ENCODE measurements at places on chromosomes 5 and 9.

DNA sequence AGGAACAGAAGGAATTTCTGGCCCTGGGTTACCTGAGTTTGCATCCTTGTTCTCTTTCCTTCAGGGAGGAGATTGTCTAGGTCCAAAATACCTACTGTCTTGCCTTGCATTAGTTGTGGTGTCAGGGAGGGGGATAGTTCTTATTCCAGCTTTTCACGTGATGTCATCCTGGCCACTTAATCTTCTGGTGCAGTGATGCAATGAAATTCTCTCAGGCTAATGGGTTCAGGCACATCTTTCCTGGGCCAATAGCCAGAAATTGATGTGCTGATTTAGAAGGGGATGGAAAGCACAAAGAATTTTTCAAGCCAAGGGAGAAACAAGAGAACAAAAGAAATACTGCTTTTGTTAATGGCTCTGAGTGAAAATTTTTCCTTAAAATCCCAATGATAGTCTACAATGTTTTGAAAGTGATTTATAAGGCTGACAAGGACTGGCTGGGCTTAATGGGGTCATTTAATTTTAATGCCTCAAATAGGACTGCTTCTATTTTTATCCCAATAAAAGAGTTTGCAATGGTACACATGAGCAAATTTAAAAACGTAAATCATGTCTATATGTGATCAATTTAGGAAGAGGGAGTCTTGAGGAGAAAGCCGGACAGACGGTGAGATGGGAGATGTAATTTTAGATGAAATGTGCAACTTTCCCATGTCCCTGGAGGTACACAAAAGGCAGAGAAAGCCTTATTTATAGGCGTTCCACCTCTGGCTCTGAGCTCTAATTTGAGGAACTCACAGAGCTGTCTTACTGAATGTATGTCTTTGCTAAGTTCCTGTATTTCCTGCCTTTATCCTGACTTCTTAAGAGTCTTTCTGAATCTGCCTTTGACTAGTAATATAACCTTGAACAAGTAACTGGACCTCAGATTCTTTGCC lies 89.3 kb upstream of the SV2C start:
- no peak for DNase-seq

DNA sequence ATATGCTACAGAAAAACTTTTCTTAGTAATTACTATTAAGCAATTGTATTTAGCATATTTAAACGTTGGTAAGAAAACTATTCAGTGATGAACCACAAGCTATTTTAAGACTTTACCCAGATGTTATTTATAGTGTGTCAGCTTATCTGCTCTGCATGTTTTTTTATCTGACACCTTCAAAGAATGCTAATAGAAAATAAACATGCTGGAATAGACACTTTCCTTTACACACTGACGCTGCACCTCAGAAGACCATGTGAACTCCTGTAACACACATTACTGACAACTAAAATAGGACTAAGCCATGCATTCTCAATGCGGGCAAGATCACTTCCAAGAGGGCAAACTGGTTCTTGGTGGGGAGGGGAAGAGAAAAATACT lies 38.3 kb downstream of the FNIP1 start:
- DNase-seq, result no peak

DNA sequence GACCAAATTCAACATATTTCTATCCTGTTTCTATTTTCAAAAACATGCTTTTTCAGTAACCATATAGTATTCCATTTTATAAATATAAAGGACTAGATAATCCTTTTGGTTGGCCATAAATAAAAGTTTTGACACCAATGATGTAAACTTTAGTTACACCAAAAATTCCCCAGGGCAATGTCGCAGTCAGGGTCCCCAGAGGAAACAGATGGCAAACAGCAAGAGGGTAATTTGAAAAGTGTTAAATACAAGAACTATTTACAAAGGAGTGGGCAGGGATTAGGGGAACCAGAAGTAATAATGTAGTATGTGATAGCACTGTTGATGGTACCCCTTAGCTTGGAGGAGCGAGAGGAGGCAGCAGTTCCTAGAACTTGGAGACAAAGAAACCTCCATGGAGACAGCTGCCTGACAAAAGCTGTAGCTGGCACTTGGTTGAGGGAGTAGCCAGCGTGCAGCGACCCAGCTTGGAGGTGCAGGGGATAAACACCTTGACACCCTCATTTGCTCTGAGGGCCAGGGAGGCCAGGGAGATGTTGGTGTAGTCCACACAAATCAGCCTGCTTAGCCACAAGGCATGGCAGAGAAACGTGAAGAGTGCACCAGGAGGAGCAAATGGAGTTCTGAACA lies 18.3 kb upstream of the MSANTD3 start:
- no peak for DNase-seq

- DNase-seq, result no peak
Observed at GRCh38 chr5:73908846-73909245, 282.9 kb downstream of the ARHGEF28 start.

DNA sequence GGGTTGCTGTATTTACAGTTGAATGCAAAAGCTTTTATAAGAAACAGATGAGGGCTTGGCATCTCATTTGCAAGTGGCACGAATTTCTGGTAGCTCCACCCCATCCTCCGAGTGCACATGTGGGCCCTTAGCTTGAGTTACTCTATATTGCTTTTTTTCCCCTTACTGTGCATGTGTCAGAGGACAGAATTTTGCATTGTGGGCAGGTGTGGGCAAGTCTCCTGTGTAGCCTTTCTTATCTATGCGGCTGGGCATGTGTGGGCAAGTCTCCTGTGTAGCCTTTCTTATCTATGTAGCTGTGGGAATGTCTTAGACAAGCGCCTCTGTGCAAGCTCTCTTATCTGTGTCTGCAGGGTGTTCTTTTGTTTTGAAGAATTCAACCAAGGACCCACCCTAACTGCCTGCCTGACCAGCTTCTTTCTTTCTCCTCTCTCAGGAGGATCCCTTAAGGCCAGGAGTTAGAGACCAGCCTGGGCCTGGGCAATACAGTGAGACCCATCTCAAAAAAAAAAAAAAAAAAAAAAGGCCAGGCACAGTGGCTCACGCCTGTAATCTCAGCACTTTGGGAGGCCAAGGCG lies 34.1 kb upstream of the SIL1 start:
- no peak for DNase-seq

DNA sequence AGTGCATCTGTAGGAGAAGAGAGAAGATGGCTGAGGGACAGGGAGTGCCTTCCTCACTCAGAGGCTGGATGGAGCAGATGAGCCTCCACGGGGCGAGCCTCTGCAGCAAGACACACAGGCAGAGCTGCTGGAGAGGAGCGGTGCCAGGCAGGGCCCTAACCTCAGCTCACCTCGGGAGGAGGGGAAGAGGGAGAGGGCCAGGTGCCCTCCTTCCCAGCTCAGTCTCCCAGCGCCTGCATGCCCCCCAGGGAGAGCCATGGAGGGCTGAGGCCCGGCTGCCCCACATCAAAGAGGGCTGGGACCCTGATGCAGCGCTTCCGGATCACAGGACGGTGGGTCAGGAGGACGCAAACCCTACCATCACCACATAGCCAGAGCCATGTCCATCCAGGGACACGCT lies 13.6 kb upstream of the SPATA31E1 start:
- DNase-seq, result no peak

DNA sequence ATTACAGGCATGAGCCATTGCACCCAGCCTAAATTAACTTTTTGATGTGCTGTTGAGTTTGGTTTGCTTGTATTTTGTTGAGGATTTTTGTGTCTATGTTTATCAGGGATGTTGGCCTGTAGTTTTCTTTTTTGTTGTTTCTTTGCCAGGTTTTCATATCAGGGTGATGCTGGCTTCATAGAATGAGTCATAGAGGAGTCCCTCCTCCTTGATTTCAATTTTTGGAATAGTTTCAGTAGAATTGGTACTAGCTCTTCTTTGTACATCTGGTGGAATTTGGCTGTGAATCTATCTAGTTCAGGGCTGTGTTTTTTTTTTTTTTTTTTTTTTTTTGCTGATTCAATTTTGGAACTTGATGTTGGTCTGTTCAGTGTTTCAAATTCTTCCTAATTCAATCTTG lies 1164.3 kb upstream of the DMAC1 start:
- DNase-seq, result no peak

DNA sequence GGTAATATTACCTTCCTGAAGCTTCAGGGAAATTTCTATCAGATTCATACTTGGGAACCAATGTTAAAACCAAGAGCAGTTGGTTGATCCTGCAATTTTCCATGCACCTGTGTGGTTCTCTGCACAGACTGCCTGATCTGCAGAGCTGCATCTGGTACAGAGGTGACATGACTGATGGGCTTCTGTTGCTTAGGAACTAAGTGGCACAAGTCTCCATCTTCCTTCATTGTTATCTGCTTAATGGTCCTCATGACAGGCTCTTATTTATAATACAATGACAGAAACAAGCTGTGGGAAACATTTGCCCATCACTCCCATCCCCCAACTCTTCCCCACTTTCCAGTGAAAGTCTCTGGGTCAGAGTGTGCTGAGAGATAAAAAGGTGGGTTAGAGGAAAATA lies 799.1 kb downstream of the TAF11L14 start:
- no peak for DNase-seq

GRCh38 chr5:1975406-1975715 lies 92.6 kb upstream of the IRX4 start:
- no peak for DNase-seq

DNA sequence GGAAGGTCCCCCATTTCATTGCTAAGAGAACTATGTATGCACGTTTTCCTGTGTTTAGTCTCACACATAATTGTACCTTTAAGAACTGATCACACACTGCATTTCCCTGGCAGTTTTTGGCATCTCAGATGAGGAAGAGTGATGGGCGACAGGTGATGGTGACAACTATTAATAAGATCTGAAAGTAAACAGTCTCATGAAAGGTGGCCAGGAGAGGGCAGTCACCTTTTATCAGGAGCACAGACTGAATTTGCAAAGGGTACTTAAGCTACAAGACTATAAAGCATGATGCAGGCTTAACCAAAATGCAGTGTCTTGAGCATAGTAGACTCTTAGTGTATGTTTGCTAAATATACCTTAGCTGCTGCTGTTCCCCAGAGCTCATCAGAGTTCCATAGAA lies 91.5 kb downstream of the GHR start:
- DNase-seq, result no peak

- DNase-seq, result no peak
Observed at GRCh38 chr5:107149243-107150005, 521.3 kb downstream of the EFNA5 start.

DNA sequence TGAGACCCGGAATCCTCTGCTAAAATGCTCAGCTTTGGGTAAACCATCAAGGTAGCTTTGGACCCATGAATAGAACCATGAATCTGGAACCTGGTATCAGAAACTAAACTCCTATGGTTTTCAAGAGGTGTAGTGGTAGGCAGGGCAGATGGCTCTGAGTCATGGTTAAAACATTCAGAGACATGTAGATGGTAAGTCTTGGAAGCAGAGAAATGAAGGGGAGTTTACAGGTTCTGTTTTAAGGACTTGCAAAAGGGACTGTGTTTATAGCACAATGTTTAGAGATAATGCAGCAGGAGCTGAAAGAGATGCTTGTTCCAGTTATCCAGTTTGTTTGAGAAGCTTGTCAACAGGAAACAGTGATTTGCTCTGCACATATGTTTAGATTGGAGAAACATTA lies 36.0 kb upstream of the FBN2 start:
- no peak for DNase-seq

- no peak for DNase-seq
Observed at GRCh38 chr9:88540251-88540763, 5.3 kb downstream of the NXNL2 start.

GRCh38 chr9:136141682-136142413 lies 23.2 kb upstream of the TMEM250 start:
- DNase-seq, result no peak

DNA sequence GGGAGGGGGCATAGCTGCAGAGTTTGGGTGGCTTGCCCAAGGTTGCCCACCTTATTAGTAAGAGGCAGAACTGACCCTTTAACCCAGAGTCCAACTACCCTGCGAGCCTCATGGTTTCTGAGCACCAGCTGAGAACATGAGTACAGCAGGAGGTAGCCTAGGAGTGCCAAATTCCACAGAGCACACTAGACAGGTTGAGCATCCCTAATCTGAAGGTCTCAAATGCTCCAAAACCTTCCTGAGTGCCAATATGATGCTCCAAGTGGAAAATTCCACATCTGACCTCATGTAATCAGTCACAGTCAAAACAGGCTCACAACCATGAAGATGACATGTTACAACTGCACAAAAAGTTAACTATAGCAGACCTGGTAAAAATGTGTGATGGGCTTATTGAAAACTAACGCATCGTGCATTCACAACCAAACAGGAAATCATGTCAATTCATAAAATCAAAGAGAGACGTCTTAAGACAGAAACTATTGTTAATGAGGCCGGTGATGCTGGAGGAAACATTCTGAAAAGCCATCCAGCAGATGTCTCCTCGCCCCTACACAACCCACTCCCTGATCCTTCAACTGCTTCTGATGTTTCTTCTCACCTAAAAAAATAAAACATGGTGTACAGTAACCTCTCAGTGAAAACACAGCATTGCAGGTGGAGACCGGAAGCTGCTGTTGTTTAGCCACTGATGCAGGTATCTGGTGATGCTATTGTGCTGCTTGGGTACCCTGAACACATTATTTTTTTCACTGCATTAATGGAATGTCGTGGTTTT lies 25.0 kb downstream of the PTCH1 start:
- DNase-seq, result no peak

GRCh38 chr5:153829510-153830065 lies 209.1 kb downstream of the FAM114A2 start:
- DNase-seq, result no peak

DNA sequence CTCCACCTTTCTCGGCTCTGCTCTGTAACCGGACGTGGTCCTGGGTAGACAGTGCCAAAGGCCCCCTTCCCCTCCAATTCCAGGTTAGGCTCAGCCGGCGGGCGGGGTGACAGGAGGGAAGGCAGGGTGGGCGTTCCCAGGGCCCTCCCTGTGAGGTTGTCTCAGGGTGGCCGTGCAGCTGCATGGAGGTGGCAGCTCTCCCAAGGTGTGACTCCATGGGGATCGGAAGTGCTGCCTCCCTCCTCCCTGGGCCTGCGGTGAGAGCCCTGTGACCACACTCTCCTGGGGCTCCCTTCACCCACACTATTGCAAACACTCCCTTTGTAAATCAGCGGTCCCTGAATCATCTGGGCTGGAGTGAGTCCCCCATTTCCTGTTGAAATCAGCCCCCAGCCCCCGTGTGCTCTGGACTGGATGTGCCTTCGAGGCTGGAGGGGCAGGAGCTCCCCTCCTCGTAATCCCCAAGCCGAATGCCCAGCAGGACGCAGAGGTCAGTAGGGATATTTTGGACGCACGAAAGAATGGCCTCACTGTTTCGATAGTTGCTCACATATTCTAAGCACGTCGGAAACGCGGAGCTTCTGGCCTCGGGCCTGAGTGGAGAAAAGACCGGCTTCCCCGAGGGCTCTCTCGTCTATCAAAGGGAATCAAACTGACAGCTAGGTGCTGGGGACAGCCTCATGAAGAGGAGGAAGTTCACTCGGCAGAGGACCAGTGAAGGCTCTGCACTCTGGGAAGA lies 107.6 kb upstream of the COL5A1 start:
- no peak for DNase-seq

- DNase-seq, result peak; percentile 46
Observed at GRCh38 chr5:80961376-80962281, 1.5 kb downstream of the RASGRF2 start.

- DNase-seq, result no peak
Observed at GRCh38 chr5:156128026-156128425, 198.9 kb upstream of the SGCD start.

DNA sequence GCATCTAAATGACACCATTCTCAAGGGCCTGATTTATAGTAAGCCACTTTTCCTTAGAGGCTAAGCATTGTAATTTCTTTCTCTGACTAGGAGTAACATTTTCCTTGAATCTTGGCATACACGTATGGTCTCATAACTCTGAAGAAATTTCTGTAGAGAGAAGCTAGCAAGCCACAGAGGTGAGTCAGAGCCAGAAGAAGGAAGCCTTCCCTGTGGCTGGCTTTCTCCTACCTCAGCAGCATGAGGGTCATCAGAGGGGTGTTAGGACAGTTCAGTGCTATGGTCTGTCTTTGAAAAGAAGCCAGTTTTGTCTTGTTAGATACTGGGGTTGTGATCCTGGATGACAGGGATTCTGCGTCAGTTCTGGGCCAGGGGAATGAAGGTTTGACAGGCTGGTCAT lies 3.2 kb downstream of the SNX30 start:
- DNase-seq, result peak; percentile 19
